Activated CD4-positive, alpha-beta T cell treated with anti-CD3 and anti-CD28 coated beads, Interleukin-10, Interleukin-2, amounts not matched to agents 100 ng/mL and 50 ng/mL, durations not matched to agents 16 hours and 8 hours (primary cell): ENCODE measurements at places on chromosomes 2 and 18.

DNA sequence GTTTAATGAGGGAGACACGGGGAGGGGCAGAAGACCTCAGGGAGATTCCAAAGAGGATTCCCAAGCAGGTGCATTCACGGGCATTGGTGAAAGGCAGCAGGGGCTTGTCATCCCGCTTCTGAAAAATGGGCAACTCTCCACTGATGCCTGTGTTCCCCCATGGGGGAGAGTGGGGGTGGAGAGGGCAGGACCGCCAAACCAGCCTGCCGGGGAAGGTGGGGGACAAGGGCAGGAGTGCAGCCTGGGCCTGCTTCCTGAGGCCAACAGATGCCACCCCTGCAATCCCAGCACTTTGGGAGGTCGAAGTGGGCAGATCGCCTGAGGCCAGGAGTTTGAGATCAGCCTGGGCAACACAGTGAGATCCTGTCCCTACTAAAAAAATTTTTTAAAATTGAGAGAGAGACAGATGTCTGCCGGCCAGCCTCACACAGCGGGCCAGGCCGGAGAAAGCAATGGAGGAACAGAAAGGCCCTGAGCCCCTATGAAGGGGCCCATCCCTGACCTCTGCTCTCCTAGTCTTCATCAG is 44.8 kb upstream of the UBE2F start:
- no peak for DNase-seq

GRCh38 chr2:189338115-189338514 is 103.2 kb upstream of the WDR75 start:
- no peak for DNase-seq

DNA sequence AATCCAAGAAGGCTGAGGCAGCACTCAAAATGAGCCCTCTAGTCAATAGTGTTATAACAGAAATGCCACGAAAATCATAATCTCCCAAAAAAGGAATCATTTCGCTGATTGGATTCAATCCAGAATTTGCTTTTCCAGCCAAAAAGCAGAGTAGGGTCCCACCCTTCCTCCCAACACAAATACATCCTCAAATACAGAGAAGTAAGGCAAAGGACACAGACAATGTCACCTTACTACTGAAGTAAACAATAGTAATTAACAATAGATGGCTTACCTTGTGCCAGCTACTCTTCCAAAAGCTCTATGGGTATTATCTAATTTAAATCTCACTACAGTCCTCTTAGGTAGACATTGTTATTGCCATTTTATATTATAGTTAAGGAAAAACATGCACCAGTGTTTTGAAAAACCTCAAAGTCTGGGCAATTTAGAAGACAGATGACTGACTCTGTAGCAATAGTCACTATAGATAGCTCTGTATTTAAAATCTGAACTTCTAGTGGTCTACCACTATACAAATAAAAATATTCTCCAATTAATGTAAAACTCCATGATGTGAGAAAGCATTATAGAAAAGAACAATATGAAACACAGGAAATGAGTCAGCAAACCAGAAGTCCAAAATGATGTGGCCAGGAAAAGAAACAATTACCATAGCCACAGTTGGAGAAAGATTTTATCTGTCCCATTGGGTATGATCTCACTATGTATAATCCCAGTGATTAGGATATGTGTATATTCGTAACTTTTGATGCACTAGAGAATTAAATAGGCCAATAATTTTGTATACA is 305.0 kb upstream of the ERBB4 start:
- DNase-seq = peak; percentile 52

DNA sequence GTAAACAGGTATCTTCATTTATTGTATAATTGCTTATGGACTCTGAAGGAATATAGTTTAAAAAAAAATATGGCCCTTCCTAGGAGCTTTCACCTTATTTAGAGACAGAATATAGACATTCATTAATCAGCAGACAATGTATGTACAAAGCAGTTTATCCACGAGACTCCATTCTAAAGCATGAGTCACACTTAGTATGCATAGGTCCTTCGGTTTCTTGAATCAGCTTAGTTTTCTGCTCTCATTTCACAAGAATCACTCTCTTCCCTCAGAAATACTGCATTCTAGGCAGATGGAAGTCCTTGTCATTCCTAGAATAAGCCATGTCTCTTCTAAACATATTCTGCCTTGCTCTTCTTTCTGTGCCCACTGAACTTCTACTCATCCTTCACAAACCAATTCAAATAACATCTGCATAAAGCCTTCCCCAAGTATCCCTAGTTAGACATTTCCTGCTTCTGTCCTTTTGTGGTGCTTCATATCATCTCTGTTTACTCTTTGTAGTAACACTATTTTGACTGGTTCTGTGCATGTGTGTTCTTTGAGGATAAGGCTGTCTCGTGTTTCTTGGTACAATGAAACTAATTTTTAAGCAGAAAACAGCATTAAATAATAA is 84.5 kb downstream of the PTRHD1 start:
- DNase-seq = no peak

DNA sequence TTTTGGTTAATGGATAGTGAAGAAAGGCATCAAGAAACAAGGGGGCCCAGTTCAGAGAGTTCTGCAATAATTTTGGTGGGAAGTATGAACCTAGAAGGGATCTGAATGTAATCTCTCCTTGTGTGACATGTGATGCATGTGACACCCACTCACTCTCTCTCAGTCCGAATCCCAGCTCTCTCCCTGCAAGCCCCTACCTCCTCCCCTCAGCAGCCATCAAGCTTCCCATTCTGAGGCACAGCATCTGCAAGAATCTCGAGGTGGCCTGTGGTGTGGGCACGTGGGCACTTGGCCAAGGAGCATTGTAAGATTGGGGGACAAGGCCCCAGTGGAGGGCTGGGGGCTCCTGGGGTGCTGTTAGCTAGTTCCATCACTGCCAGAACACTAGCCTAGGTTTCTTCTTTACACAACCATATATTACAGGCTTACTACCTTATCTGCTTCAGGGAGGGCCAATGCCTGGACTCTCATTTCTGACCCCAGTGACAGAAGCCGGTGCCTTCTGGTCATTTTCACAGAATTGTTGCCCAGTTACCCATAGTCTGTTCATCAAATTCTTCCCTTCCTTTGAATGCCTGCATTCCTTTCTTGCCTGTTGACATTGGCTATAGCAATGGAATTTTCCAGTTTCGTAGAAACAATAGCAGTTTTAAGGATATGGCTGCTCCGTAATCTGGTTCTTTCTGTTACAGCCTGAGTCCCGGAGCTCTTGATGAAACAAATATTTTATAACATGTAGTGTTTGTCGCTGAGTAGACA is 13.3 kb upstream of the LCLAT1 start:
- DNase-seq = no peak

- DNase-seq = no peak
Measured at GRCh38 chr2:237877576-237878307, 18.3 kb downstream of the RAMP1 start.

GRCh38 chr2:207157731-207158130 is 8.0 kb downstream of the KLF7 start:
- no peak for DNase-seq

- no peak for DNase-seq
Measured at GRCh38 chr2:100537918-100538317, 24.9 kb upstream of the PDCL3 start.

DNA sequence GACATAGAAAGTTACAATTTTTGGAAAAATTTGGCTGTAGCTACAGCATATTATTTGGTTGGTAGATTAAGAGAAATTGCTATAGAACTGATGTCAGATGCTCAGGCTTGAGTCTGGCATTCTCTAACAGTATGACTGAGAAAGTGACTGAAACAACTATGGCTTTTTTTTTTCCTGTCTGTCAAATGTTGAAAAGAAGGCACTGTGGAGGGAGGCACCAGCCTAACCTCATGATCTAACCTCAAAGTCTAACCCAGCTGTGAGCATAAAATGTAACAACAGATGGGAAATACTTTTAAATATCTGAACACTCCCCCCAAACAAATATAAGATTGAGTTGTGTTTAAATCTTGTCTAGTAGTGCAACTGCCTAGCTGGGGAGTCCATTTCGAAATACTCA is 629.1 kb downstream of the LRP1B start:
- DNase-seq = no peak

DNA sequence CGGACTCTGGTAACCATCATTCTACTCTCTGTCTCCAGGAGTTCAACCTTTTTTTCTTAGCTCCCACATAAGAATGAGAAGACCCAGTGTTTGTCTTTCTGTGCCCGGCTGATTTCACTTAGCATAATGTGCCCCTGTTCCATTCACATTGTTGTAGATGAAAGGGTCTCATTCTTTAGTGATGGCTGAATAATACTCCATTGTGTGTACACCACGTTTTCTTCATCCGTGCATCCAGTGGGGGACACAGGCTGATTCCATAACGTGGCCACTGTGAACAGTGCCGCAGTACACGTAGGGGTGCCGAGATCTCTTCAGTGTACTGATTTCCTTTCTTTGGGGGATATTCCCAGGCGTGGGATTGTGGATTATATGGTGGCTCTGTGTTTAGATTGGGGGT is 72.3 kb upstream of the NFATC1 start:
- no peak for DNase-seq

DNA sequence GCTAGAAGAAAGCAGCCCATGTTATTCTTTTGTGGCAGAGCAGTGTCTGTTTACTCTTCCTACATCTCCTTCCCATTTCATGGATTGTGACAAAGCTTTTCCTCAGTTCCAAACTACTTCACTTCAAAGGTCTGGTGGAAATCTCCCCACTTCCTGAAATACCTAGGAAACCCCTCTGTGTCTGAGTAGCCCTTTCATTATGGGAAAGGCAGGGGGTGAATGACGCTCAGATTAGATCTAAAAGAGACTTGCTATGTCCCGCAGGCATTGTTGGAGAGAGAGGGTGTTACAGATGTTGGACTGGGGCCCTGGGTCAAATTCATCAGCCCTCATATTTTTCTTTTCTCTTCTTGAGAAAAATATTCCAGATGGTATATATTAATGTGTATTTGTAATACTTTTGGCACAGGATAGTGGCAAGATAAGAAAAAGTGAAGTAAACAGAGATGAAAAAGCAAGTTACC is 675.0 kb downstream of the IRS1 start:
- DNase-seq = no peak

- no peak for DNase-seq
Measured at GRCh38 chr18:24741965-24742724, 281.7 kb downstream of the HRH4 start.

- DNase-seq = no peak
Measured at GRCh38 chr18:26040051-26040656, 50.3 kb downstream of the SS18 start.

- no peak for DNase-seq
Measured at GRCh38 chr2:198187841-198188240, 383.4 kb downstream of the PLCL1 start.
